ENCODE measurements at places on chromosomes 11 and 22.
A peak's percentile ranks its signal among the peaks of the same experiment; 100 is the strongest.

DNA sequence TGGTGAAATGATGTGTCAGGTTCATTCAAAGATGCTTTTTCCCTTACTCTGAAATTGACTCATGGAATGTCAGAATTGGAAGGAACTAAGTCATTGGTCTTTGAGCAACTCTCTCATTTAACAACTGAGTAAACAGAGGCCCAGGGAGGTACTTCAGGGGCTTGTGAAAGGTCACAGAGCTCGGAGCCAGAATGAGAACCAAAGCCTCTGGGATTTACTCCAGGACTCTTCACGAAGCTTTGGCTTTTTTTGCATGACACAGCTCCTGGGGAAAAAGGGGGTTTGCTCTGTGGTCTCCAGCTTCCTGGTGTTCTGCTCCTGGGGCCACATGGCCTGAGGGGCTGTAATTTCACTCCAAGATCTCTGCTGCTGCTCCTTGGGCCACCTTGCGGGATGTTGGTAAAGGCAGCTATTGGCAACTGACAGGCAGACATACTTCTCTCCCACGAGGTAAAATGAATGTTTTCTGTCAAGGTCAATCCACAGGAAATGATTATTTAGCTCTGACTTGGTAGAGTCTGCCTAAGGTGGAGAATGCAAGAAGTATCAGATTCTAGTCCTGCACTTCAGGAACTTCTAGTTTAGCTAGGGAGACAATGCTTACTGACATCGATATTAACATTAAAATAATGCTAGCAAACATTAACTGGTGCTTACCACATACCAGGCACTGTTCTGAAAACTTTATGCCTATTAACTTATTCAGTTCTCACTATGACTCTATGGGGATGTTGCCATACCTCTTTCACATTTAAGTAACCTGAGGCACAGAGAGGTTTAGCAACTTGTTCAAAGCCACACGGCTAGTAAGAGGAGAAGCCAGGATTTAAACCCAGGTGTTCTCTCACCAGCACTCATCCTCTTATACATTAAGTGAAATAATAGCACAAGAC is 16.1 kb downstream of the PKNOX2 start:
- DNase-seq: no peak

- no peak for DNase-seq
These were observed 62.4 kb upstream of the POU2AF1 start for GRCh38 chr11:111441443-111441842.

- no peak for DNase-seq
These were observed 50.0 kb downstream of the MCHR1 start for GRCh38 chr22:40729284-40729683.

- DNase-seq: peak; percentile 62
These were observed 590.0 kb downstream of the METTL15 start for GRCh38 chr11:28697920-28698827.

GRCh38 chr11:9777066-9777465 is 113.2 kb downstream of the SWAP70 start:
- no peak for DNase-seq

GRCh38 chr22:42052765-42053164 is 17.8 kb downstream of the NAGA start:
- no peak for DNase-seq

DNA sequence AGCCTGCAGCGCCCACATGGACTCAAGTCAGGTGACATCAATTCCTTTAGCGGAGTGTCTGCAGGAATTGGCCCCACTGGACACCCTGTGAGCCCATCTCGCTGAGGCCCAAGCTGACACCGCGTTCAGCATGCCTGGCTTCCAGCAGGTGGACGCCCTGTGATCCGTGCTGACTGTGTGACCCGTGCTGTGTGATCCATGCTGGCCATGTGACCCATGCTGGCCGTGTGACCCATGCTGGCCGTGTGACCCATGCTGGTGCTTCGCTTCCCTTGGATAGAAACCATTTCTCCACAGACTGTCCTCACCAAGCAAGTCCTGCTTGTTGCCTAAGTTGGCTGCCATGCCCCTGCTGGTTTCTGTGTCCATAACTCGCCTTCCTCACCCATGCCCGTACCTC is 392.1 kb downstream of the BRD1 start:
- no peak for DNase-seq

GRCh38 chr11:17528181-17528691 is 16.0 kb downstream of the USH1C start:
- peak; percentile 76 for DNase-seq

GRCh38 chr11:60887556-60887955 is 18.8 kb downstream of the PRPF19 start:
- DNase-seq: peak; percentile 79
